Esophagus squamous epithelium (tissue), 5 donors: ENCODE measurements at places on chromosomes 3 and 15.

GRCh38 chr15:41254560-41254959 is 23.5 kb downstream of the CHP1 start:
- DNase-seq: no peak

DNA sequence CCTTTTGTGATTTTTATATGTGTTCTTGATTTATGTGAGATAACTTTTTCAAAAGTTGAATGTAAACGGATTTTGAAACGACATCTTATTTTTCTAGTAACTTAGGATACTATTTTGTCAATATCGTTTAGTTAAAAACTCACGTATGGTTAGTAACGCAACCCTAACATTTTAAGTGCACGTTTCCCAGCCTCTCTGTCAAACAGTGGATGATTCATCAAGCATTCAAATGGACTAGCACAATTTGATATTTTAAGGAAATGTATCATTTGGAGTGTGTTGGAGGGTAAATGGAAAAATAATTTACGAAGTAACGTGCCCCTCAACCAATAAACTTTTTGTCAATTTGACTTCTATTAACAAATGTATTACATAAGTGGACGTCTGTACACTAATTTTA is 23.3 kb downstream of the RTP3 start:
- DNase-seq: no peak

DNA sequence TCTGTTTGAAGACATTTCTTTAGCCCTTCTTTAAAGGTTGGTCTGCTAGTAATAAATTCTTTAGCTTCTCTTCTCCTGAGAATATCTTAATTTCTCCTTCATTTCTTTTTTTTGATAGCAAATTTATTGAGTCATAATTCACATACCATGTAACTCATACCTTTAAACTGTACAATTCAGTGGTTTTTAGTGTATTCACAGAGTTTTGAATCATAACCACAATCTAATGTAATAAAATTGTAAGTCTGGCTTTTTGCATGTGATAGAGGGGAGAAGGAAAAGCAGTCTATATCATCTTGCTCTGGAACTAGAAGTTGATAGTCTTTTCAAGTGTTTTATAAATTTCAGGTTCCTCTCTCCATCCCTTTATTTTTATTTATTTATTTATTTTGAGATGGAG is 81.3 kb downstream of the APBA2 start:
- no peak for DNase-seq

GRCh38 chr3:77869423-77869822 is 829.5 kb downstream of the ROBO2 start:
- DNase-seq: no peak

DNA sequence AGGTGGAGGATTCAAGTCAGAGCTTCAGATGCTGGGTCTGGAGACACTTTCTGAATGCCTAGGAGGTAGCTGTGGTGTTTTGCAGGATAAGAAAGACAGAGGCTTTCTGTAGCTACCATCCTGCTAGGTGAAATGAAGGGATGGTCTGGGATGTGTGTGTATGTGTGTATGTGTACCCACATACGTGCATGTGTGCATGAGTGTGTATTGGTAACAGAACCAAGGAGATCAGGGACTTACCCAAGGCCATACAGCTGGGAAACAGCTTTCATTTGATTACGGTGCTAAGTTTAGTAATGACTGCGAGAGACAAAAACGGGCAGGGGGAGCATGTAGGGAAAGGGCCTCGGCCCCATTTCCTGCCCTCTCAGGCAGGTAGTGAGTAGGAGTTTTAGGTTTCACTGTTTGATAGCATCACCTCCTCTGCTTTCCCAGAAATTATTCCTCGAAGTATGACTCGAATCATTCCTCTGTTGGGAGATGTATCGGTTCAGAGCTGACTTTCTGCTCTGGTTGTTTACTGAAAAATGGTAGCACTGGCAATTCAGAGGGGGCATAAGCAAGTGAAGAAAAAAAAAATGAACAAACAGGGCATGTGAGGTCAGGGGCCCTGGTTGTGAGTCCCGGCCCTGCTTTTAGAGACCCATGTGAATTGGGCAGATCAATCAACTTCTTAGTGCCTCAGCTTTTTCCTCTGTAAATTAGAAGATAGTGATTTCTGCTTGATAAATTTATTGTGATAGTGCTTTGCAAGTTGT is 130.7 kb downstream of the LPP start:
- no peak for DNase-seq

- no peak for DNase-seq
Measured at GRCh38 chr3:132655471-132655870, 4.1 kb downstream of the ACAD11 start.

- no peak for DNase-seq
Measured at GRCh38 chr3:195395208-195395816, 47.5 kb downstream of the ACAP2 start.

- no peak for DNase-seq
Measured at GRCh38 chr15:84960391-84961113, 21.1 kb upstream of the PDE8A start.

DNA sequence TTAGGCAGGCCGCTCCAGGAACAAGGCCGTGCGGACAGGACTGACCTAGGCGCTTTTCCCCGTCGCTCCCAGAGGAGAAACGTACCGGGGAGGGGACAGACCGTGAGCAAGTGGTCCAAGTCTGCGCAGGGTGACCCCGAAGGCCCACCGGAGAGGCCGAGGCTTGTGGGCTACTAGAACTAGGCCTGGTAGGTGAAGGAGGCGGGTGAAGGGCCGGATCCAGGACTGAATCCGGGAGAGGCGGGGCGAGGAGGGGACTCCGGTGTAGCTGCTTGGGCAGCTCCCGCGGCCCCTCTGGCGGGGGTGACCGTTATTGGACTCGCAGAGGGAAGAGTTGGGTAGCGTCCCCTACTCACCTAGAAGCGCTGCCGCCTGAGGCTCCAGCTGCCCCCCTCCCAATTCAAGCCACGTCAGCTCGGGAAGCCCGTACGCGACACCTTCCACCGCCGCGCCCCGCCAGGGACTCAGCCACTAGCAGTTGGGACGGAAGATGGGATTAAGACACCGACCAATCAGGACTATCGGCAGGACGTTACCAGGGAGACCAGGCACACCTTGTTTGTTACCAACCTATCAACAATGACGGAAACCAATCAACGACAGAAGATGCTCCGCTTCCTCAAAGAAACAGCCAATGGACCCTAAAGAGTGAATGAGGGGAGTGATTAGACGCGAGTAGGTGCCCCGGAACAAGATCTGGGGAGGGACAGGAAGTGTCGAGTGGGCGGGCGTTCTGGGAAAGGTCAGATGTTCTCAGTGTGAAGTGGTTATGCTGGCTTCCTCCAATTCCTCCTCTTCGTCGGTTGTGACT is at the start of gene GOLGB1:
TSS of gene GOLGB1 (minus strand) at position 466 of the 811 bp plus-strand sequence. CDS start 18,770 bp downstream, outside the sequence.
- peak; percentile 87 for DNase-seq

- DNase-seq: no peak
Measured at GRCh38 chr3:177251755-177252154, 54.5 kb upstream of the TBL1XR1 start.

DNA sequence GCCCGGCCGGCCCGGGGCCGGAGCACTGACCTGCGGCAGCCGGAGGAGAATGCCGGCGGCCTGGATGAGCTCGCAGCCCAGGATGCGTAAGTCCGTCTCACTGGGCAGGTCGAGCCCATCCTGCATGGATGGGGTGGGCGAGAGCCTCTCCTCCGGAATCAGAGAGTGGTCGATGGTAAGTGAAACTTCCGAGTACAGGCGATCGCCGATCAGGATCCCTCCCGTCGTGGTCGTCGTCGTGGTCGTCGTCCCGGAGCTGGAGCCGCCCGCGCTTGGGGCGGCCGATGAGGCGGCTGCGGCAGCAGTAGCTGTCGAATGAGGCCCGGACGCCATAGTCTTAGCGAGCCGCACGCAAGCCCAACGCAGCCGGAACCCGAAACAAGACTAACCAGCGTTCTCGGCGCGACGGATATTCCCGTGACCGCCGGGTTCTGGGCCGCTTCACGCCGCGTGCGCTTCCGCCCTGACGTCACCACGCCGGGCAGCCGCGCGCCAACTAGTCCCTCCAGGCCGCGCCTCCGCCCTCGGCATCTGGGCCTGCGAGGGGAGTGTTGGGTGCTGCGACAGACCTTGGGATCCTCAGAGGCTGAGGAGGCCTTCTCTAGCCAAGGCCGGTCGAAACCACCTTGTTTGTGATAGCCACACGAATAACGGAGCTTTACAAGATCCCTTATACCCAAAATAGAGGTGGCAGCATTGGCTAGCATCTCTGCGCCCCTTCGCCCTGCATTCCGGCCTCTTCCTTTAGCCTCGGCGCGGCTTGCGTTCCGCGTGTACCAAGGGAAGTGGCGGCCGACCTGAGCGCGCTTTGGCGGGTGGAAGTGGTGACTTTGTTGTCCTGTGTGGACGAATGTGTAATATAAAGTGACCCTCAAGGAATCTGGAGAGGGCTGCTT is at the start of gene CCNL1:
TSS of gene CCNL1 (minus strand) at position 386 of the 896 bp plus-strand sequence. CDS start at position 333, 53 bp downstream.
- DNase-seq: peak; percentile 93

DNA sequence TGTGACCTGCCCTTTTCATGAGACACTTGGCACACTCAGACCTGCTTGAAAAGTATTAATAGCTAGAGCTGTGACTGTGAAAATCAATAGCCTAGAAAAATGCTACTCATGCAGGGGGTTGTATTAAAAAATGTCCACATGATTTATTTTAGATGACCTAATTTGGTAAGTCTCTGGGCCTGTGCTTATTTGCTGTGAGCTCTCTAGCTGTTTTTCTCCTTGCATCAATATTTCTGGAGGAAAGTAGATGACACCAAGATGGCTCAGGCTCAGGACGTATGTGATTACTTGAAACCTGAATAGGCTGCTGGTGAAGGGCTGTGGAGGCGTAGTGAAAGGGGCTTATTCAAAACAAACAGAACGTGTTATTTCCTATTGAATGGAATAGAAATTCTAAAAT is 29.5 kb downstream of the KCNAB1 start:
- DNase-seq: no peak

- no peak for DNase-seq
Measured at GRCh38 chr3:69784954-69785514, 45.8 kb downstream of the MITF start.
